Stimulated activated CD4-positive, alpha-beta T cell treated with anti-CD3 and anti-CD28 coated beads, Interleukin-2, amount 100 ng/mL, for 24 hours (primary cell): ENCODE measurements at places on chromosomes 6 and 20.
A peak's percentile ranks its signal among the peaks of the same experiment; 100 is the strongest.

- no peak for DNase-seq
These were observed 11.8 kb upstream of the FOXF2 start for GRCh38 chr6:1377526-1377925.

GRCh38 chr6:159193923-159194322 lies 24.7 kb downstream of the FNDC1 start:
- no peak for DNase-seq

GRCh38 chr6:14075095-14075503 lies 42.5 kb upstream of the CD83 start:
- no peak for DNase-seq

DNA sequence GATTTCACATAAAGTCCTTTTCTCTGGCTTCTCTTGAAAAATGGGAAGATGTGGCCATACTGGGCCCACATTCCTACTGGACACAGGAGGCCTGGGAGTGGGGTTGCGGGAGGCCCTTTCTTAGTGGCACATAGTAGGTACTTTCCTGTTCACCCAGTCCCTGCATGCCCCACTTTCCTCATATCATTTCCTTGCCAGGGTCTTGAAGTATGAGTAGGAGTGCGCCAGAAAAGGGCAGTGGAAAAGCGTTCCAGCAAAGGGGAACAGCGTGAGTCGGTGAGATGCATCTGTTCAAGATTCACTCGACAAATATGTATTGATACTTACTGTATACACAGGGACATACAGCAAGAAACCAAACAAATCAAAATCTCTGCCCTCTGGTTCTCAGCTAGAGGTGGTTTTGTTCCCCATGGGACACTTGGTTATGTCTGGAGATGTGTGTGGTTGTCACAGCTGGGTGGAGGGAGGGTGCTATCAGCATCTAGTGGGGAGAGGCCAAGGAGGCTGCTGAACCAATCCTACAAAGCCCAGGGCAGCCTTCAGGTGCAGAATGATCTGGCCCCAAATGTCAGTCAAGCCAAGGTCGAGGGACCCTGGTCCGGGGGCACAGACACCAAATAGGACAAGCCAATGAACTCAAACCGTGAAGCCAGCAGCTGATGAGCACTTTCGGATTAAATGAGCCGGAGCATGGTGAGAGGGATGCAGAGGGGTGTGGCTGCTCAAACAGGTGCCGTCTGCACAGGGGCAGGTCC lies 151.4 kb downstream of the CEBPB start:
- DNase-seq, result no peak

DNA sequence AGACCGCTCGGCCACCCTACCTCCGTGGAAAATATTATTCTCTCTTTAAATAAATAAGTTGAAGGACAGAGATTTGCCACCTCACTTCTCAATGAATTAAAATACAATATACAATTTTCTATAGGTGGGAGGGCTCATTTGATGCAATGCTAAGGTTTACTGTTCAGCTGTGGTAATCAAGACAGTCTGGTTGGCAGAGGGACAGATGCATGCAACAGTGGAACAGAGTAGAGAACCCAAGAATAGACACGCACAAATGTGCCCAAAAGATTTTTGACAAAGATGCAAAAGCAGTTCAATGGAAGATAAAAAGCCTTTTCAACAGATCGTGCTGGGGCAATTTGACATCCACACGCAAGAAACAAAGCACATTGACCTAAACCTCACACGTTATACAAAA lies 145.2 kb downstream of the CEBPB start:
- DNase-seq, result no peak

DNA sequence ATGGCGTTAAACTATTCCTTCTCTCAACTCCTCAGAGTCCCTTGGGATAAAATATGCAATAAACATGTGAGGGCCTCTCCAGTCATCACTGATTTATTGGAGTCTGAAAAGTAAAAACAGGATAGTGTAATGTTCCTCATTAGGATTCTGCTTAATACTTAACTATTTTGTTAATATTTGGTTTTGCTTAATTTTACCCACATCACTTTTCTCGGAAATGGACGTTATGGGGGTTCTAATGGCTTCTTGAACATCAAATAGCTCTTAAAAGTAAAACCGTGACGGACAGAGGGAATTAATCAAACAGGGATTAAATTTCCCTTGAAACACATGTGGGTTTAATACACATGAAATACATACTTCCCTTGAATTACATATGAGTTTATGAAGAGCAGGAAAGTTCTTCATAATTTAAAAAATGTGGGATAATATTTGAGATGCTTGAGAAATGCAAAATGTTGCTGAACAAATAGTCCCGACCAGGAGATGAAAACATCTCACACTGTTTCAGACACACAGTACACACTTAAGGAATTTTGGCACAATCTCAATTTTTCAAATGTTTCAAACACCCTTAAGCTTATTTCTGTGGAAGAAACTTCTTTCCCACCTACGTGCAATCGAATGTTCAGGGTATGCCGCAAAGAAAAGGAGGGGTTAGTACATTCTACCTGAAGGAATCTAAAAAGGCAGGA lies 38.4 kb upstream of the EIF2S2 start:
- no peak for DNase-seq

DNA sequence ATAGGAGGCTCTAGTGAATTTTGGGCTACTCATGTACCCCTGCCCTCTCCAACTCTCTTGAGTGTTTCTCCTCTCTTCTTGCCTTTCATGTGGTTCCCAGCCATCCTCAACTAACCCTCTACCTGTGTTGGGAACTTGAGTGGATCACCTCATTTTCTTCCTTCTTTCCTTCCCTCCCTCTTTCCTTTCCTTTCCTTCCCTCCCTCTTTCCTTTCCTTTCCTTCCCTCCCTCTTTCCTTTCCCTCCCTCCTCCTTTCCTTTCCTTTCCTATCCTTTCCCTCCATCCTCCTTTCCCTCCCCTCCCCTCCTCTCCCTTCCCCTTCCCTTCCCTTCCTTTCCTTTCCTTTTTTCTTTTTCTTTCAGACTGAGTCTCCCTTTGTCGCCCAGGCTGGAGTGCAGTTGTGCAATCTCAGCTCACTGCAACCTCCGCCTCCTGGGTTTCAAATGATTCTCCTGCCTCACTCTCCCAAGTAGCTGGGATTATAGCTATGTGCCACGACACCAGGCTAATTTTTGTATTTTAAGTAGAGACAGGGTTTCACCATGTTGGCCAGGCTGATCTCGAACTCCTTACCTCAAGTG lies 63.8 kb downstream of the BTBD3 start:
- DNase-seq, result no peak

DNA sequence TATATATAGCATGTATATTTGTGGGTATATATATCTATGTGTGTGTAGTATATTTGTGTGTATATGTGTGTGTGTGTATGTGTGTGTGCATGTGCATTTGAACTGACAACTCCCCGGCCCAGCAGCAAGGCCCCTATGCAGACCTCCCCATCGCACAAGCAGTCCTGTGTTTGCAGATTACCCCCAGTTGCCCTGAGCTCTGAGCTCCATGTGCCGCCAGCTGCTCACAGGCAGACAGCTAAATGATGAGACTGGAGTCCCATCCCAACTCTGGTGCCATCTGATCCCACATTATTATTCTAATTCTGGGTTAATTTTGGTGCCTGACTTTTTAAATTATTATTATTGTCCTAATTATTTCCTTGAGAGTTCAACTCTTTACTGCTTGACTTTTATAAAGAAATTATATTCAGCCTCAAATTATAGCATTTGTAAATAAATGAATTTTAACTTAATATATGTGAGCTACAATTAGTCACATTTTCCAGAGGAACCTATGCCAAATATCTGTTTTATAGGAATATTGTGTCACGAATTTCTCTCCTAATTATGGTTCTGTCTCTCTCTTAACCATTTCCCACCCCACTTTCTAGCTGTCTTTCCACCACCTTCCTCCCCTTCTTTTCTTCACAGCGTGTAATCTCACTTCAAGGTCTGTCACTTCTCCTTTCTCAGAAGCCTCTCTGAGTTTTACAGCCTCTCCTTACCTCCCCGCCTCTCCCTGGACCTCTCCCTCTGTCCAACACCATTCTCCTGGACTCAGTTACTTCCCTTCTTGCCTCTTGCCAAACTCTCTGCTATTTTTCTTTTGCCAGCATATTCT lies 90.6 kb upstream of the SYNDIG1 start:
- DNase-seq, result no peak

DNA sequence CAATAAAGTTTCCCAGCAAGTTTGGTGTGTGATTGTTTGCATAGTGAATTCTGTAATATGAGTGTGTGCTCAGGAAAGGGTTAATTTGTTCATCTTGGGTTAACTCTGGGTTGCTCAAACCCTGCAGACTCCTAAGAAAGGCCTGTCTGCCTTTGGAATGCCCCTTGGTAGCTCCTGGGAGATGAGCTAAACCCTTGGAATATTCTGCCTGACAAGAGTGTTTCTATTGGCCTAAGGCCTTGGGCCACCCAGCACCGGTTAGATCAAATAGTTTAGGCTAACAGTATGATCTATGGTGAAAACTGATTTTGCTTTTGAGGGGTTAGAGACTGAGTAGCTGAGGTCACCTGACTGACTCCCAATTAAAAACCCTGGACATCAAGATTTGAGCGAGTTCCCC lies 248.3 kb downstream of the GRM1 start:
- DNase-seq, result no peak

GRCh38 chr6:10585209-10585845 lies 64.2 kb downstream of the GCNT2 start:
- no peak for DNase-seq

DNA sequence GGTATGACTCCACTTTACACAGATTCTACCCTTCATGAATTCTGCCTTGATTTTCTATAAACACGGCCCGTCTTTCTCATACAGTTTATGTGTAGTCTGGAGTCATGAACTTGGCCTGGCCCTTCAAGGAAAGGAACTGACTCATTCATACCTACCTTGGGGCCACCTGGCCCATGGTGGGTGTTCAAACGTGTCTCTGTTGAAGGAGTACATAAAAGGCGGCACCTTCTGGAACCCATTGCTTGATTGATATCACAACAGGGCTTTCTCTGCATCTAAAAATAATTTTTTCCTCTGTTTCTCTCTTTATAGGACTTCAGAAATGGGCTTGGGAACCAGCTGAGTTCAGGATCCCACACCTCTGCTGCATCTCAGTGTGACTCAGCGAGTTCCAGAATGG lies 363.0 kb upstream of the SOX4 start:
- DNase-seq, result no peak

DNA sequence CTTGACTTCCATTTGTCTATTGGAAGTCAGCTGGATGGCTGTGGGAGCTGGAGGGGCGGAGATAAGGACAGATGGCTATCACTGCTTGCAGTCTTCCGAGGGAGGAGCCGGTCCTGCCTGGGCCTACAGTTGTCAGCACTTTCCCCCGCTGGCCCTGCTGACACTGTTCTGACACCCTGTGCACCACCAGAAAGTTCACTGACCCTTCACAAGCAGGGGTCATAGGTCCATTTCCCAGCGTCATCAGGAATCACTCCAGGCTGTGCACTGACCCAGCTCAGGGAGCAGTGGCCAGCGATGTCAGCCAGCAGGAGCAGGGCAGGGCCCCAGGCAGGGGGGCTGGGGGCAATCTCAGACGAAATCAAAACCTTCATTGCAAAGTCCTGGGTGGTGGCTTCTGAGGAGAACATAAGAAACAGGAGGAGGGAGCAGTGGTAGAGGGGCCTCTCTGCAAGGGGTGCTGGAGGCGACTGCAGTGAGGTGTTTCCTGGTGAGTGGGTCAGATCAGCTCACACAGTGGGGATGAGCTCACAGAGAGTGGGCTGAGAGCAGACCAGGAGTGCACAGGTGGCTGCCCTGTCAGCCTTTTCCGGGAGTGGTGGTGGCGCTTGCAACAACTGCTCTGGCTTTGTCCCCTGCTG lies 26.5 kb upstream of the PLEKHG1 start:
- no peak for DNase-seq

GRCh38 chr6:33779290-33779689 lies 9.6 kb downstream of the LEMD2 start:
- no peak for DNase-seq

- DNase-seq, result no peak
These were observed 42.9 kb downstream of the HDGFL1 start for GRCh38 chr6:22612236-22612635.

GRCh38 chr6:105986998-105987397 lies 99.1 kb upstream of the PRDM1 start:
- no peak for DNase-seq

GRCh38 chr6:1554476-1555310 lies 55.0 kb upstream of the FOXC1 start:
- DNase-seq, result peak; percentile 69

- no peak for DNase-seq
These were observed 1225.9 kb upstream of the MAP3K7 start for GRCh38 chr6:91812596-91813274.

GRCh38 chr6:89172131-89172530 lies 26.3 kb downstream of the PM20D2 start:
- no peak for DNase-seq

- DNase-seq, result no peak
These were observed 118.1 kb downstream of the RWDD2A start for GRCh38 chr6:83311231-83311630.

DNA sequence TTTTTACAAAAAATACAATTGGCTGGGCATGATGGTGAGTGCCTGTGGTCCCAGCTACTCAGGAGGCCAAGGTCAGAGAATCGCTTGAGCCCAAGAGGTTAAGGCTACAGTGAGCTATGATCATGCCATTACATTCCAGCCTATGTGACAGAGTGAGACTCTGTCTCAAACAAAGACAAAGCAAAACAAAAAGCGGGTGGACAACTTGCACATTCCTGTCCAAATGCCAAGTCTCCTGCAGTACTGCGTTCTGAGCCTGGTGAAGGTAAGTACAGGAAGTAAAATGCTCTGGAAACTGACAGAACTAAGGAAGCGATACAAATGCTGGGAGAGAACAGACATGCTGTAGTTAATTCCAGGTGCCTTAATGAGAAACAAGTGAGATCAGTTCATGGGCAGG lies 20.4 kb upstream of the TMEM242 start:
- DNase-seq, result no peak

DNA sequence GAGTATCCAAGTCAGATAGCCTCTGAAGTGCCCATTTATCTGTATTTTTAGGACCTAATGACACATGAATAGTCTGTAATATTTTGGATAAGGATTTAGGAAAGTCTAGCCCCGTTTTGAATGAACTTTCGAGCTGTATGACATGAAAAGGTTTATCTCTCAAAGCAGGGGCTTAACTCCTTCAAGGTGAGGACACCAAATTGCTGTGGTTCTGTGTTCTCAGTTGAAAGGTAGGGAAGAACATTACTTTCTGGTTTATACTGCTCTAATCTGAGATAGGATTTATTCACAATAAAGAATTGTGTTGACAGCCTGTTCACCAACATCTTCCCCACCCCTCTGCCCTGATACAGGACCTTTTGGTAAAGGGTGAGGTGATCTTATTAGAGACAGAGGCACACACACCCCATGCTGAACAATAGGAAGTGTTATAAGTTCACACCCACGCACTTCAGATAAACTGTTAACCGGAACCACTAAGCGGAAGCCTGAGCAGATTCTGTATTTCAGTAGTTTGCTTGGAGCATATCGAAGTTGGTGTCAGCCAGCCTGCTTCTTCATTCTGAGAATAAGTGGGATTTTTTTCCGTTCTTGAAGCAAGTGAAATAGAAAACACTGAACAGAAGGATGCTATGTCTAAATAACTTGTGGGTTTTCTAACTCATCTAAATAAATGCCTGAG lies 223.3 kb downstream of the TMEM242 start:
- peak; percentile 61 for DNase-seq
